ENCODE measurements at places on chromosomes 16 and 17. TPM values are rescaled to one million over a fixed set of nuclear protein-coding genes. Genes with fewer than 3 reads are reported as not detected.

ARL5C gene
- total RNA-seq: not detected

KPNA2 gene
- total RNA-seq: 223 TPM

TMEM220 gene
- total RNA-seq: 1.6 TPM

MILR1 gene
- not detected for total RNA-seq

SCGB1C2 gene
- not detected for total RNA-seq

TPSAB1 gene
- not detected for total RNA-seq

DNA sequence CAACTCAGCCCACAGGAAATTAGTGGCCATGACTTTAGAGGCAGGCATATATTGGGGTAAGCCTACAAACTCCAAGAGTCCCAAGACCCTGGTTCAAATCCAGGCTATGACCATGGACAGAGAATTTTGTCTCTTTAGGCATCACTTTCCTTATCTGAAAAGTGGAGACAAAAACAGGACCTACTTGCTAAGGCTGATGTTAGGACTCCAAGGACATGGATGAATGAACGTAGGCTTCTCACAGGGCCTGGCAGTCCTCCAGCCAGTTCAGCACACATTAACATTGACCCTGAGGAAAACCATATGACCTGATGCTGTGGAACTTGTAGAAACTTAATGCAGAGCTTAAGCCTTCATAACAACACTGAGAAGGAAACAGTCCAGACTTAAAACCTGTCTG, 1.4 kb downstream of the FKBP10 start:
- peaks cover 11% of the 10 kb centered on the region for H3K27me3 ChIP-seq
- no peak for DNase-seq
- H3K4me3 ChIP-seq: peak overlapping the region; percentile 78
- H3K27ac ChIP-seq: no peak overlapping the region

DNA sequence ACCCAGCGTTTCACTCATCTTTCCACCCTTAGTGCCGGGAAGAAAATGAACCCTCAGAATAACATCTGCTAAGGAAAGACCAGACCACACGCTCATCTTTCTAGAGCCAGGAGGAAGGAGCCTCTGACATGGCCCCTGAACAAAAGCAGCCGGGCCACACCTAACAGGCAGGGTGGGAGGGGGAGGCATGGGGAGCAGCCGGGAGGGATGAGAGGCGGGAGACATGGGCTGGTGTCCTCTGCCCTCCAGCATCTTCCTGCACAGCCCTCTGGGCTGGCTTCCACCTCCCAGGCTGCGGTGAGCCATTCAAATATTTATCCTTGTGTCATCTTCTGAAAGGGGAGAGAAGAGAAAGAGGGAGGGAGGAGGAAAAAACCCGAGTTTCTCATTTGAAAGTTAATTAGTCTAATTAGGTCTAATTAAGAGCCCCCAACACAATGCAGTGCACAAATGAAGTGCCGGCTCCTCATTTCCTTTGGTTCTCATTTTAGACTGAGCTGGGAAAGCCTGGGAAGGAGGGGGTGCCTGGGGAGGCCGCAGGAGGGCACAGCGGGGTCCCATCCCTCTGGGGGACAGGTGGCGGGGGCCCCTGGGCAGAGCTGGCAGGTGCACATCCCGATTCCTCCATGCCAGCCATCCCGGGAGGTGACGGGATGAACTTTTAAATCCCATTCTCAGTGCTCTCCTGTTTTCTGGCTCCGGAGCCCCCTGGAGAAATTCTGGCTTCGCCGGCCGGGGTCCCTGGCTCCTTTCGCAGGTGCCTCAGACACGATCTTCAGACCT, 90.5 kb downstream of the ENGASE start:
- H3K27me3 ChIP-seq: peaks cover 12% of the 10 kb centered on the region
- H3K27ac ChIP-seq: peak overlapping the region; percentile 64
- no peak for DNase-seq
- H3K36me3 ChIP-seq: peaks cover 4% of the 10 kb centered on the region
- peaks cover 18% of the 10 kb centered on the region for H3K4me1 ChIP-seq

DNA sequence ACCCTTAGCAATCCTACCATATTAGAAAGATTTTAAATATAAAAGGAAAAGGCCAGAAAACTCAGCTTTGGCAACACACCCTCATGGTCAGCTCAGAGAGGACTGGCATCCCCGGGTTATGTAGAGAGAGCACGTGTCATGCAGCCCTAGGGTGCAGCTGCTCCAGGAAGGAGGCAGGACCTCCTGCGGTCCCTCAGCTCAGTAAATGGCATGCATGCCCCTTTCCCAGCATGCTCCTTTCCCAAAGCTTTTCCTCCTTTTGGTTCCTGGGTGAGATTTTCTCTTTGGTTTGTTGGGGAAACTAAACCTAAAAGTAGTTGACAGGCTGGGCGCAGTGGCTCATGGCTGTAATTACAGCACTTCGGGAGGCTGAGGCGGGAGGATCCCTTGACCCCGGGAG, 3.9 kb downstream of the GAN start:
- peaks cover 5% of the 10 kb centered on the region for H3K27me3 ChIP-seq
- no peak overlapping the region for H3K4me3 ChIP-seq
- H3K4me1 ChIP-seq: peaks cover 8% of the 10 kb centered on the region
- H3K27ac ChIP-seq: no peak overlapping the region
- no peaks in the 10 kb centered on the region for H3K36me3 ChIP-seq

GRCh38 chr17:12041312-12041711, 20.6 kb downstream of the MAP2K4 start:
- H3K4me1 ChIP-seq: no peaks in the 10 kb centered on the region
- no peak for DNase-seq
- no peaks in the 10 kb centered on the region for H3K36me3 ChIP-seq
- H3K27ac ChIP-seq: no peak overlapping the region
- H3K4me3 ChIP-seq: no peak overlapping the region
- H3K27me3 ChIP-seq: no peaks in the 10 kb centered on the region

DNA sequence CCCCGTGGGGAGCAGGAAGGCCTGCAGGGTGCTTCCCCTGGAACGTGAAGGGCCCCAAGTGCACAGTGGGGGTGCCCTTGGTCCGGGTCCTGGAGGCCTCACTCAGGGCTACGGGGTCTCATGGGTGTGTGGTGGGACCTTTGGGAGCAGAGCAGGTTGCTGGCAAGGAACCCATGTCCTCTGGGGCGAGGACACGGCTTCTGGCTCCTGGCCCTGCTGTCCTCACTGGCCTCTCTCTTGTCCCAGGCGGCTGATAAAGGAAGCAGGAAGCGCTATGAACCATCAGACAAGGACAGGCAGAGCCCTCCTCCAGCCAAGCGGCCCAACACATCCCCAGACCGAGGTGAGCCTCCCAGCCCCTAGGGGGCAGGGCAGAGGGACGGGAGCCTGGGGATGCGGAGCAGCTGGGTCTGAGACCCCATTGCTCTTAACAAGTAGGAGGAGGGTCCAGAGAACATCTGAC, 9.8 kb upstream of the IL17C start:
- H3K27me3 ChIP-seq: peaks cover 3% of the 10 kb centered on the region
- no peak overlapping the region for H3K4me3 ChIP-seq
- DNase-seq: peak; percentile 74
- no peaks in the 10 kb centered on the region for H3K36me3 ChIP-seq
- no peak overlapping the region for H3K27ac ChIP-seq

DNA sequence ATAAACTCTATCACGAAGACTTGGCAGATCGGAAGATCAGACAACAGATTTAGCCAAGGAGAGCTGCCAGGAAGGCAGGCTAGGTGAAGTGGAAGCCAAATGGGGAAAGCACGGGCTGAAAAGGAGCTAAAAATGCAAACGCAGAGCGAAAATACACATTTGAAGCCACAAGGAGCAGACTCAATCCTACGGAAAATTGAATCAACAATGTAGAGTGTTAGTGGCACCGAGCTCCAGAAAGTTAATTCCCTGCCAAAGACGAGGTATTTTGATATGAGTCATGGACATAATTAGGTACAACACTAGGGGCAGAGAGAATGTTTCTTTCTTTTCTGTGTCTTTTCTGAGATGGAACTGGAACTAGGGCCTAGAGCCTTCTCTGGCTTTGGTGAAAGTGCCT, 20.7 kb downstream of the GSG1L start:
- H3K4me1 ChIP-seq: no peaks in the 10 kb centered on the region
- no peak for DNase-seq
- peaks cover 1% of the 10 kb centered on the region for H3K27me3 ChIP-seq
- H3K36me3 ChIP-seq: no peaks in the 10 kb centered on the region
- H3K4me3 ChIP-seq: no peak overlapping the region

DNA sequence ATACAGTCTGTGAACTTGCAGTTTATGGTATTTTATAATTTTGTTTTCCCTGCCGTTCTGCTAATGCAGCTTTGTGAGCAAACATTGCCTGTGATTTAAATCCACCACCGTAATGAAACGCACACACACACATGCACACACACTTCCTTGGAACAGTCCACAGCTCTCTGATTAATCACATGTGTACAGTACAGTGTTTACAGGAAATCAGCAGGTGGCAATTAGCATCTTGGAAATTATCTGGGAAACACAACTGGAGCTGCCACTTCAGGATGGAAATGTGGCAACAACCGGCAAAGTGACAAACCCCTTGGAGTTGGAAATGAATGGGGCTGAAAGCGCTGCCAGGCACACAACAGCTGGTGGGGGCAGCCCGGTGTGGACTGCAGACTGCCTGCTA, 12.9 kb upstream of the ZKSCAN2 start:
- H3K27ac ChIP-seq: no peak overlapping the region
- H3K36me3 ChIP-seq: no peaks in the 10 kb centered on the region
- no peak for DNase-seq

DNA sequence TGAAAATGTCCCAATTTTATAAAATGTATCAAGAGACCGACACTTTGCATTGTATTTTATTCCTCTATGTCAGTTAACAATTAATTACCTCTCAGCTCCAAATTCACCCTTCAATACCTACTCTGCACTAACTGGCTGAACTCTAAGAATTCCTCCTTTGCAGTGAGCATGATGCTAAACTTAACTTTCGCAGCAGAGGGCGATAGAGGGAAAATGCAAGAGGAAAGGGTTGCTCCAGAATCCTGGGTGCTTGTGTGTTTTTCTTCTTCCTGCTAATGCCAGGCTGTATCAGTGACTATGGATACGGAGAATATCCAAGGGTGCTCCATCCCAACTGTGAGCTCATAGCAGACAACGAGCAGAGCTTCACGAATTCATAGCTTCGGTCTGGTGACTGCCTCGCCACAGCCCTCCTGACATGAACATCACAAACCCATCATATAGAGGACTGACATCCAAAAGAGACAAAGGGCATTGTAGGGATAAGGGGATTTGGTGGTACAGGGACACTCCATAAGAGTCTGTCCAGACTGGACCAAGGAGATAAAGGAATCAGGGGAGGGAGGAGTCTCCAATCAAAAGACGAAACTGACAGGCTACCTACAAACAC, 172.9 kb downstream of the STX8 start:
- no peaks in the 10 kb centered on the region for H3K27me3 ChIP-seq
- peak; percentile 63 for DNase-seq
- H3K4me1 ChIP-seq: peaks cover 5% of the 10 kb centered on the region
- H3K4me3 ChIP-seq: no peak overlapping the region

DNA sequence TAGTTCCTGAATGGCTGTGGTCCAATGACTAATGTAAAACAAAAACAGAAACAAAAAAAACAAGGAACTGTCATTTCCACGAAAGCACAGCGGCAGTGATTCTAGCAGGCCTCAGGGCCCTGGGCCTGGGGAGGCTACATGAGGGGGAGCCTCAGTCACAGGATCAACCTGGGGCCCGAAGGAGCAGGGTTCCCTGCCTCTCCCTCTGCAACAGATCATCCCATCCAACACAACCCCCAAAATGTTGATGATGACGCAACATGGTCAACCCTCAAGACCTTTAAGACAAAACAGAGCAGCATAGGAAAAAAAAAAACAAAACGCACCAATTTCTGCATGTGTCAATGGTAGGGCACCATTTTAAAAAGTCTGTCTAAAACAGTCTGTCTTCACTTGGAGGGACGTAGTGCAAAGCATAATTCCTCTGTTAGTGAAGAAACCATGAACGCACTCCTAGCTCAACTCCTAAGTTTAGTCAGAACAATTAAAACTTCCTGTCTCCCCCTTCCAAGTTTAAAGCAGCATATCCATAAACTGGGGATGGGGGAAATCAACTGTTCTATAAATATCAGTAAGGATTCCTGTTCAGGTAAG, 32.3 kb downstream of the AXIN2 start:
- H3K4me1 ChIP-seq: peaks cover 38% of the 10 kb centered on the region
- H3K4me3 ChIP-seq: no peak overlapping the region
- no peak for DNase-seq

DNA sequence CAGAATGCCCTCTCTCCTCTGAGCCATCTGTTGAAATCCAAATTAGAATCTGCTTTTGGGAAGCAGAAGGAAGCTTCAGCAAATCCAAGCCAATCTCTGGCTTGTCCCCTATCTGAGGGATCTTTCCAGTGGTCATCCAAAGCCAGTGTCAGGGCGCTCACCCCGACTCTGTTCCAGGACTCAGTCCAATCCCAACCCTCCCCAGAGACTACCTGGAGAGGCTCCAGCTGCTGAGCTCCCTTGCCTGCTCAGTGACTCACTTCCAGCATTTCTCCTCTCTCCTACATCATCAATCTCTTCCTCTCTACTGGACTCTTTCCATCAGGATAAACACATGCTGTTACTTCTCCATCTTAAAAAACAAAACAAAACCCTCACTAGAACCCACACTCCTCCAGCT, 2.4 kb downstream of the MATCAP1 start:
- H3K36me3 ChIP-seq: peaks cover 5% of the 10 kb centered on the region
- peaks cover 14% of the 10 kb centered on the region for H3K27me3 ChIP-seq
- H3K4me3 ChIP-seq: no peak overlapping the region
- peaks cover 15% of the 10 kb centered on the region for H3K4me1 ChIP-seq

DNA sequence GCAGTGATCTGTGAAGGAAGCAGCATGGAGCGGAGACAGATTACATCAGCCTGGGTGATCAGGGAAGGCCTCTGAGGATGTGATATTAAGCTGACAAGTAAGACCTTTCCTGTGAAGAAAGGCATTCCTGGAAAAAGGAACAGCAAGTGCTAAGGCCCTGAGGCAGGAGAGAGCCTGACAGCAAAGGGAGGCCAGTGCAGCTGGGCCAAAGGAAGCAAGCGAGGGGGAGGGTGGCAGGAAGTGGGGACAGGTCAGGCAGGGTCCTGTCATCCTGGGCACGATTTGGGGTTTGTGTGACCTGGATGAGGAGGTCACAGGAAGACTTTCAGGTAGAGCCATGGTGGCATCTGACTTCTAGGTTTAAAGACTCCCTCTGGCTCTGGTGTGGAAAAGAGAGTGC, 12.3 kb downstream of the CPNE2 start:
- no peak overlapping the region for H3K27ac ChIP-seq
- H3K4me1 ChIP-seq: no peaks in the 10 kb centered on the region
- no peak for DNase-seq
- no peaks in the 10 kb centered on the region for H3K36me3 ChIP-seq

All from glutamatergic neuron (in vitro differentiated cells).